CD4-positive, alpha-beta T cell treated with Interleukin-15 for 1 hour (primary cell): ENCODE measurements at places on chromosomes 16 and 17.
A peak's percentile ranks its signal among the peaks of the same experiment; 100 is the strongest.

DNA sequence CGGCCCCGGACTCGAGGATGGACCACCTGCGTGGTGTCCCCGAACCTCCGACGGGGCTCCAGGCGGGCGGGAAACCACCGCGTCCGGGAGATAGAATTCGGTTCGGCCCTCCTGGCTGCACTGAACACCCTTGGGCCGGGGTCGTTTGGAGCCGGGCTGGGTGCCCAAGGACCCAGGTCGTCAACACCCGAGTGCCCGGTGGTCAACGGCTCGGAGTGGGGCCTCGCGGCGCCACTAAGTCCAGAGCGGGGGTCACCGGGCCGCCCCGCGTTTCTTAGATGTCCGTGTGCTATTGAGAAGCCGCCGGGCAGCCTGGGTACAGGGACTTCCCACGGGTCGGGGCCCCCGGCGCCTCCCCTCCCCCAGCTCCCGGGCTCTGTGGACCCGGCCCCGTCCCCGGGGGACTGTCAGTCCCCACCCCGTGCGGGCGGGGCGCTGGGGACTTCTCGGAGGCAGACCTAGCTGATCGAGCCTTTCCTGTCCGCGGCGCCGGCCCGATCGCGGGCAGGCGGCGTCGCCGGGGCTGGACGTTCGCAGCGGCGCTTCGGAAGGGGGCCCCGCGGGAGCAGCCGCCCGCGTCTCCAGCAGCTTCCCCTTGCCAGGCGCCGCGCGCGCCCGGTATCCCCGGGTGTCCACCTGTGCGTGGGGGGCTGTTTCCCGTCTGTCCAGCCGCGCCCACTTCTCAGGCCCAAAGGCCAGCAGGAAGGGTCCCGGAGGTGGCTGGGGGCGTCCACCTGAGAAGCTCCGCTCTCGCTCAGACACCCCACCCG, 655 bp upstream of the NPTX1 start:
- DNase-seq = no peak

- no peak for DNase-seq
Measured at GRCh38 chr16:14241631-14242030, 170.5 kb downstream of the MRTFB start.

- DNase-seq = no peak
Measured at GRCh38 chr16:1026784-1027500, 45.4 kb downstream of the SOX8 start.

DNA sequence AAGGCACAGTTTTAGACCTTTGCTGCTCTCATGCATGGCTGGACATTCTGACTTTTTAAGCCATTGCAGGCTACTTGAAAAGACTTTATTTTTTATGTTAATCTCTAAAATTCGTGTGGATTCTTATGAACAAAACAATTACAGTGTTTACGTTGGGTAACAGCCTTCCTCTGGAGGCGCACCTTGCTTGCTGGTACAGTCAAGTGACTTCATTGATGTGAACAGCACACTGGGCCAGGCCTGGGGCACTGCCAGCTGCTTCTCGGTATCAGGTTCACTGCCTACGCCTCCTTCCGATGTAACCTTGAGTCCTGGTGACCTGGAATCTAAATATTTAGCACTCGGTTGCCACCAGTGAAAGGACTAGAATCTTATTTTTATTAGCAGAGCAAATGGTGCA, 27.8 kb downstream of the MARCHF10 start:
- no peak for DNase-seq

DNA sequence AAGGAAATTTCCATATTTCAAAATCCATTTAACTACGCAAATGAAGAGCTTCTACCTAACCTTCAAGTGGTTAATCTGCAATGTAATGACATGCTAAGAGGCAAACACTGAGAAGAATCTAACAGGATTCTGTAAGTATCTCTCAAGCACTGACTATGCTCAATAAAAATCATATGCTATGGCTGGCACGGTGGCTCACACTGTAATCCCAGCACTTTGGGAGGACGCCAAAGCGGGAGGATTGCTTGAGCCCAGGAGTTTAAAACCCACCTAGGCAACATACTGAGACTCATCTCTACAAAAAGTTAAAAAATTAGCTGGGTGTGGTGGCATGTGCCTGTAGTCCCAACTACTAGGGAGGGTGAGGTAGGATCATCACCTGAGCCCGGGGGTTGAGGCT, 32.7 kb downstream of the GNA13 start:
- DNase-seq = no peak

DNA sequence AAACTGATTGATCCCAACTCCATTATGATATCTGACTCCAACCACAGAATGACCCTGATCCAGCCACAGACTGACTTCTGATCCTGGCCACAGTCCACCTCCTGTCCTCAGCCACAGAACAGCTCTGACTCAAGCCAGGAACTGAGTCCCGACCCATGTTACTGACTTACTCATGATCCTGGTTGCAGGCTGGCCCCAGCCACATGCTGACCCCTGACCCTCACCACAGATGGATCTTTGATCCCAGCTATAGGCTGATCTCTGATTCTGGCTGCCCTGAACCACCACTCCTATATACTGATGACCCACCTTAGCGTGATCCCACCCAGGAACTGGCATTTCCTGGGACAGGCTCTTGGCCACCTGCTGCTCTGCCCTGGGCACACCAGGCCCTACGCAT, 32.2 kb upstream of the IL21R start:
- DNase-seq = no peak

DNA sequence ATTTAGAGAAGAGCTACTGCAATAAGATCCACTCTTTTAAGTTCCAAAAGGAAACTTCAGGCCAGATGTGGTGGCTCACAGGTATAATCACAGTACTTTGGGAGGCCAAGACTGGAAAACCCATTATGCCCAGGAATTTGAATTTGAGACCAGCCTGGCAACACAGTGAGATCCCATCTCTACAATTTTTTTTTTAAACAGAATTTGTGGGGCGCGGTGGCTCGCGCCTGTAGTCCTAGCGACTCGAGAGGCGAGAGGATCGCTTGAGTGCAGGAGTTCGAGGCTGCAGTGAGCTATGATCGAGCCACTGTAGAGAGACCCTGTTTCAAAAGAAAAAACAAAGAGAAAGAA, 793 bp downstream of the COG7 start:
- no peak for DNase-seq

DNA sequence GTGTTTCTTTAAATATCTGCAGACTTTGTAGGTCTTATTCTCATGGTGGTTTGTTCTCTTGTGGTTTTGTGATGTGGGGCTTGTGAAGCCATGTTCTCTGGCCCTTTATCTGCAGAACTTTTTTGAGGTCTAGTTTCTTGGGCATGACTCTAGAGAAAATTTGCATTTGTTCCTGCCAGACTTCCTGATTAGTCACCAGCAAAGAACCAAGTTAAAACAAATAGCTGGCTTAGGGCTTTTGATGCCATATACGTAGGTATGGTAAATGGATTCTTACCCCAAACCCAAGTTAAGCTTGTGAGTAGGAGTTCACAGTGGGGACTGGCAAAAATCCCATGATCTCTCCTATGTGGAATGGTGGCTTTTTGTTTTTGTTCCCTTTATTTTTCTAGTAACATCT, 68.7 kb upstream of the IRX3 start:
- no peak for DNase-seq

GRCh38 chr16:85385463-85386331, 227.4 kb upstream of the GSE1 start:
- no peak for DNase-seq

DNA sequence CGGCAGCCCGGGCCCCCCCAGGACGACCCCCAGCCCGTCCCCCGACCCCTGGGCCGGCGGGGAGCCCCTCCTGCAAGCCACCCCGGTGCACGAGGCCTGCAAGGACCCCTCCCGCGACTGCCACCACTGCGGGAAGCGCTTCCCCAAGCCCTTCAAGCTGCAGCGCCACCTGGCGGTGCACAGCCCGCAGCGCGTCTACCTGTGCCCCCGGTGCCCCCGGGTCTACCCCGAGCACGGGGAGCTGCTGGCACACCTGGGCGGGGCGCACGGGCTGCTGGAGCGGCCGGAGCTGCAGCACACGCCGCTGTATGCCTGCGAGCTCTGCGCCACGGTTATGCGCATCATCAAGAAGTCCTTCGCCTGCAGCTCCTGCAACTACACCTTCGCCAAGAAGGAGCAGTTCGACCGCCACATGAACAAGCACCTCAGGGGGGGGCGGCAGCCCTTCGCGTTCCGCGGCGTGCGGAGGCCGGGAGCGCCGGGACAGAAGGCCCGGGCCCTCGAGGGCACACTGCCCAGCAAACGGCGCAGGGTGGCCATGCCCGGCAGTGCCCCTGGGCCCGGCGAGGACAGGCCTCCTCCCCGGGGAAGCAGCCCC, 15.6 kb upstream of the ZFPM1 start:
- DNase-seq = peak; percentile 54

DNA sequence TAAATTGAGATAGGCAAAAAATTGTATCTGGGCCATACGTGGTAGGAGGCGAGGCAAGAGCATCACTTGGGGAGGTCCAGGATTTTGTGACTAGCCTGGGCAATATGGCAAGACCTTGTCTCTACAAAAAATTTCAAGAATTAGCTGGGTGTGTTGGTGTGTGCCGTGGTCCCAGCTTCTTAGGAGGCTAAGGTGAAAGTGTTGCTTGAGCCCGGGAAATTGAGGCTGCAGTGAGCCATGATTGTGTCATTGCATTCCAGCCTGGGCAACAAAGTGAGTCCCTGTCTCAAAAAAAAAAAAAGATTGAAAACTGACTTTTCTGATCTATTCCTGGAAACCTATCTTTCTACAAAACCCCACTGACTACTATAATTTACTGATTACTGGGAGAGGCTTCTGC, 26.7 kb downstream of the CDK12 start:
- DNase-seq = no peak

DNA sequence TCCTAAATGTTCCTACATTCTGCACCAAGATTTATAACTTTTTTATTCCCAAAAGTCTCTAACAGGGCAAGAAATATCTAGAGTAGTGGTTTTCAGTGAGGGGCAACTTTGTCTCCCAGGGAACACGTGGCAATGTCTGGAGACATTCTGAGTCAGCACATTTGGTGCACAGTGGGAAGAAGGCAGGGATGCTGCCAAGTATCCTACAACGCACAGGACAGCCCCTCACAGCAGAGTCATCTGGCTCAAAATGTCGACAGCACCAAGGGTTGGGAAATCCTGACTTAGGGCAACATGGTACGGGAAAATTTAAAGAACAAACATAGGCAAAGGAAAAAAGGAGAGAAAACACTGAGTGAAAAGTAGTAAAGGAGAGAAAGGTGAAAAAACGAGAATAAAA, 61.8 kb downstream of the SMG6 start:
- DNase-seq = no peak

DNA sequence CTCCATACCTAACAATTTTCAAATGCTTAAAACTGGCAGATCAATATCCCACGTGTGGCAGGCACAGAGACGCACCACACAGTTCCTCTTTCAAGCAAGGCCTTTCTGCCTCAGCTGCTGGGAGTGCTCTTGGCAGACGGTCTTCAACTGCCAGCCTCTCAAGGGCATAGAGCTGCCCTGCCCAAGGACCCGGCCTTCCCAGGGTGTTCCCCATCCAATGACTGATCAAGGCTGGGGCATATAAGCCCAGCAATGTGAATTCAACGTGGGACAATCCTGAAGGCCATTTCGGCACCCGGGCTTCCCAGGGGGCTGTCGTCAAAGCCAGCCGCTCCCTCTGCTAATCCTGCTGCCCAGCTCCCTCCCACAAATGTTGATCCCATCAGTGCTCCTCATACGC, 107.1 kb downstream of the STX8 start:
- no peak for DNase-seq

- no peak for DNase-seq
Measured at GRCh38 chr17:22510504-22510903, 818.2 kb downstream of the KCNJ18 start.

GRCh38 chr16:83995754-83996153, 27.7 kb downstream of the NECAB2 start:
- DNase-seq = no peak

- peak; percentile 88 for DNase-seq
Measured at GRCh38 chr17:39238311-39238972, 12.7 kb upstream of the STAC2 start.

DNA sequence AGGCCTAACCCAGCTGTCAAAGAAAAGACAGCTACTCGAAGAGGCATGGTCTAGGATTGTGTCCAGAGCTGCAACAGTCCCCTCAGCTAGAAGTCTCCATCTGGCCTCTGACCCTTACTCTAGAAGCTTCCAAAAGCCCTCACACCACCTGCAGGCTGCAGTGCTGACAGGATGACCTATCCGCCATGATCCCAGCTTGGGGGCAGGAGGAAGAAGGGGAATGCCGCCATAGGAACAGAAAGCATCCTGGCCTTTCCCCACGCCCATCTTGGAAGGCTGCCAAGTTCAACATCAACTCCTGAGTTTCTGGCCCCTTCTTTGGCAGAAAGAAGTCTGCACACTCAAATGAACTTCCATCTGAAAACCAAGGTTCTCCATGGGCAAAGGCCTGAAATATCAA, 3.1 kb upstream of the KRT36 start:
- no peak for DNase-seq

DNA sequence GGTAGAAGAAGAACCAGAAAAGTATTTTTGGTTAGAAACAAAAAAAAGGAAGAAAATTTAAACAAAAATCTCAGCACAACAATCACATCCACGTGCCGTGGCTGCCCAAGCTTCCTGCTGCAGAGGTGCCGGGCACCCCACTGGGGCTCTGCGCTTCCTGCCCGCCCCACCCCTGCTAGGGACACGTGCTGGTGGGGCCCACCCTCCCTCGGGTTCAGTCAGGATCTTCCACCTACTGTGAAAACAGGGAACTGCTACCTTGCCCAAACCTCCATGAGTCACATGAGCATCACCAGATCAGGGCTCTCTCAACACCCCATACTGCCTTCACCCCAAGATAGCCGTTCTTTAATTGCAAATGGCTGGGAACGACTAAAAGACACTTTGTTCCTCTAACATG, 24.4 kb upstream of the CYTH1 start:
- peak; percentile 80 for DNase-seq

DNA sequence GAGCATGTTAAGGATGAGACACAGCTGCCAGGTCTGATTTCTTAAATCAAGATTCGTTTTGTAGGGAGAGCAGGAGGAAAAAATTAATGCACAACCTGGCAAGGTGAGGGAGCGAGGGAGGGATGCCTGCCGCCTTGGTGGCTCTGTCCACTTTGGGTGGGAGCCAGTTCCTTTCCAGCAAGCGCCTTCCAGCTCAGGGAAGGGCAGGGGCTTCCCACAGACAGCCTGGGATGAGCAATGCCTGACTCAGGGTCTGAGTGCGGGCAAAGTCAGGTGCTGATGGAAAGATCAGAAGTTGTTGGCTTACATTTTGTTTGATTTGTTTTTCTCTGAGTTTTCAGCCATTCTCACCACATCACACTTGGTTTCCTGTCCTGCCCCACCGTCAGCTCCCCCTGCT, 220.7 kb downstream of the ENGASE start:
- DNase-seq = no peak

DNA sequence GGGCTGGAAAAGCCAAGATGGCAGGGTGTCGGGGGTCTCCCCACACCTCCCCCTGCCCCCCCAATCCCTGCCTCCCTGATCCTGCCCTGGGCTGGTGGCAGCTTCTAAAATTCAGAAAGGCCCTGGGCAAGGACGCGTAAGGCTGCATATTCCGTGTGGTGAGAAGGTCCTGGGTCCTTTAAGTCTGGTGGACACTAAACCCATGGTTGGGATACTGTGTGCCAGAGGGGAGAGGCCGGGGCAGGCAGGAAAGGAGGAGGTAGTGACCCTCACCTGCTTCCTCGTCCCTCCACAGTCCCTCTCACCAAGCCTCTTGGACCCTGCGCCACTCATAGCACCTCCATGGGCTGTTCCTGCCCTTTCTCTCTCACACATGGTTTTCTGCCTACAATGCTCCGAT, 28.8 kb downstream of the PRKAR1A start:
- DNase-seq = no peak
